ENCODE measurements at places on chromosomes 1 and 21.

DNA sequence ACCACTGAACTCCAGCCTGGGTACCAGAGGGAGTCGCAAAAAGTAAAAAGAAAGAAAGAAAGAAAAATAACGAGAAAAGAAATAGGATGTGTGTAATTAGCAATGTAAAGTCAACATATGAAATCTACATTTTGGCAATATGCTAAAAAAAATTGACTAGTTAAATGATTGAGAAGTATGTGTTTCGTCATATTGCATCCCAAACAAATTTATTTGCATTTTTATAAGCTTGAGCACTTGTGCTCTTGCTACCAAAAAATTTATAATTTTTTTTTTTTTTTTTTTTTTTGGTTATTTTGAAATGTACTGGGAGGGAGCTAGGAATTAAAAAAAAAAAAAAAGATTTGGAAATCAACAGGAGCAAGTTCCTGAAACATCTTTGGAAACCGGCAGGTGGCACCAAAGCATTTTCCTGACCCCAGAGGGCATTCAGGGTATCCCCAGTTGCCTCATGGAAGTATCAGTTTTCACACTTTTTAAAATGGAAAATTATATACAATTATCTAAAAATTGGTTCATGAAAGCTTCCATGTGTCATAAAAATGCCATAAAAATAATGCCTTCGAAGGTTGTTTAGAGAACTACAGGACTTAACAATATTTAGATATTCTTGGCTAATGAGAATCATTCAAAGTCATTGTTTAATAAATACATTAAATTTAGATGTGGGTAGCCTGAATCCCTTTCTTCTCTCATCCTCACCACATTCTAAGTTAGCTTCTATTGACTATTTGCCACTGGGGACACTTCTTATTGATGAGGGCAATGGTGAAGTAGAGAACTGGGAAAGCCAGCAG is 4.8 kb upstream of the HEATR1 start:
- DNase-seq = no peak

DNA sequence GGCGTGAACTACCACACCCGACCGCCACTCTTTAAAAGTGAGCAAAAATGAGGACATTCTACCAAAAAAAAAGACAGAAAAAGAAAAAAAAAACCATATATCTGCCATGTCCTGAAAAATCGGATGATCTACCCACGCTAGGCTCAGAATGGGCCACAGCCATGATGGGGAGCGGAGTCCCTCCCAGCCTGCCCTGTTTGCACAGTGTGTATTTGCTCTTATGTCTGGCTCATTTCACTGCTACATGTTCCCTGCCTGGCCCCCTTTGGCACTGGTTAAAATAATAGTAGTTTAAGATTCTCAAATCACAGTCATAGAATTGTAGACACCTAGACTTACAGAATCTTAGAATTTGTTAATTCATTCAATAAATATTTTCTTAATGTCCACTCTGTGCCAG is 121.9 kb downstream of the PTPRU start:
- no peak for DNase-seq

GRCh38 chr1:157782931-157783330 is 6.0 kb upstream of the FCRL2 start:
- no peak for DNase-seq

- DNase-seq = no peak
These were observed 2.0 kb downstream of the INPP5B start for GRCh38 chr1:37944816-37945215.

DNA sequence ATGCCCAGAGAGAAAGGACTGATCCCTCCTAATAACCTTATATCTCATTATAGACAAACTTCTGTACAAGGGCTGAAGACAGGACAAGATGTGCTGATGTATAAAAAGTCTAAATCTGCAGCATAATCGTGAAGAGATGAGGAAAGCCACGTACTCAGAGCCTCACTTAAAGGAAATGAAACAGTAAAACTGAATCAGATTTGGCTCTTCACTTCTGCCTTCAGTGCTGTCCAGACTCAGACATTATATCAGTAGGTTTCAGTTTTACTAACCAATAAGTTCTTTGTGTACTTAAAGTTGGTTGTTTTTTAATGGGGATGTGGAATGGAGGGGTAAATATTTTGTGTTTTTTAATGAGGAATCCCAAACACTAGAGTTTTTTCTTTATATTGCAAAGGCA is 45.3 kb upstream of the RGS1 start:
- no peak for DNase-seq

DNA sequence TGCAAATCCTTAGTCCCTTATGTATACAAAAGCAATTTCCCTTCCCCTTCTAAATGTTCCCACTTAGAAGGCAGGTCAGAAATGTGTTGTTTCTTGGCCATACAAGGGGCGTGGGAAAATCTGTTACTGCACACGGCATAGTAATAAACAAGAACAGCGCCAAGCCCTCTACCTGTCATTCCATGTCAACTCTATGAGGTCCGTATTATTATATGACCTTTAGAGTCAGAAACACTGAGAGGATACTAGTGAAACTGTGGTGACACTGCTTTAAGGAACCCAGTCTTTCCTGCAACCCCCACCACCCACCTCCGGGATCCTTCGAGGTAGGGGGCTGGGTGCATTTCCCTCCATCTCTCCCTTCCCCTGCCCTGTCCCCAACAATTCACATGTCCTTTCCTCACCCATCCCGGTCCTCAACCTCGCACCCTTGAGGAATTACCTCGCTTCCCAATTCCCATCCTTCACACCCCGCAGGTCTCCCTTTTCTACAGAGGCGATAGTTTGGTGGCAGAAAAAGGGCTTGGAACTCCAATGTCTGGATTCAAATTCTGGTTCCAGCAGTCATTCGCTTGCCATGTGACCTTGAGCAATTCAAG is 647 bp downstream of the SDHB start:
- DNase-seq = no peak

GRCh38 chr1:119160409-119160808 is 20.0 kb upstream of the WARS2 start:
- DNase-seq = no peak

- DNase-seq = no peak
These were observed 19.1 kb downstream of the FMO1 start for GRCh38 chr1:171267391-171267790.

DNA sequence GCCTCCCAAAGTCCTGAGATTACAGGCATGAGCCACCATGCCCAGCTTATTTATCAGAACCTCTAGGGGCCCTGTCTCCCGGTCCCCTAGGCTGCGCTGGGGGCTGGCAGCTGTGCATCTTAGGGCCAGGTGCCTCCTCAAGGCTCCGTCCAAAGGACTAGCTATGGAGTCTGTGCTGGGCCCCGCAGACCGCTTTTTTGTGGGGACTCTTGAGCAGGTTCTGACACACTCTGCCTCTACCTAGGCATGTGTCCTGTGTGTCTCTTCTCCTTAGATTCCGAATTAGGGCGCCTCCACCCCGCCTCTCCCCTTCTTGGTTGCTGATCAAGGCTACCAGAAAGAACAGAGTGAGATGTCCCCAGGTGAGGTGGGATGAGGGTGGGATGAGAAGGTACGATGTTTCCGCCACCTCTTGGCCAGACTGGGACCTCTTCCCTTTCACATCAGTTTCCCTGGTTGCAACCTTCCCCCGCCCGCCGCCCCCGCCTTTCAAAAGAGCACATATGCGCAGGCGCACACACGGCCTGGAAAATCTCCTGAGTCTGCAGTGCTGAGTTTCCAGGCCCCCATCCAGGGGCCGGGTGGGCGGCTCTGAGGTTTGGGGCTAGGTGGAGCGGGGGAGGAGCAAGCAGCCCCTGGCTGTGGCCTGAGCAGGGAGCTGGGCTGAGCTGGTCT is 5.0 kb upstream of the PTPN7 start:
- DNase-seq = no peak

- no peak for DNase-seq
These were observed 29.1 kb upstream of the PLA2G4A start for GRCh38 chr1:186799689-186800054.

DNA sequence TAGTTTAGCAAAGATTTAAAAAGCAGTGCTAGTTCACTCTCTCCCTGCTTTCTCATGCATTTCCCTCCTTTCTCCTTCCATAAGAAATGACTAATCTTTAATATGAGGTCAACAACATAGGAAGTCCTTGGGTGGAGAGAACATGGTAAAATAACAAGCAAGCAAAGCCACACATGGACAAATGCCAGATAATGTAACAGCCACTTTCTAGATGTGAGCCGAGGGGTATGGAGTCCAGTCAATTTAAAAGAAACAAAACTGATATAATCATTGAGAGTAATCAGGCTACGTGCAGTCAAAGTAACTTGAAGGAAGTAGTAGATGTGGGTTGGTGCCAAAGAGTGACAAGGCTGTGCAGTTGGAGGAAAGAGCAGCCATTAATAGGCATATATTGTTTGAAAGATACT is 69.6 kb downstream of the DUSP10 start:
- no peak for DNase-seq

DNA sequence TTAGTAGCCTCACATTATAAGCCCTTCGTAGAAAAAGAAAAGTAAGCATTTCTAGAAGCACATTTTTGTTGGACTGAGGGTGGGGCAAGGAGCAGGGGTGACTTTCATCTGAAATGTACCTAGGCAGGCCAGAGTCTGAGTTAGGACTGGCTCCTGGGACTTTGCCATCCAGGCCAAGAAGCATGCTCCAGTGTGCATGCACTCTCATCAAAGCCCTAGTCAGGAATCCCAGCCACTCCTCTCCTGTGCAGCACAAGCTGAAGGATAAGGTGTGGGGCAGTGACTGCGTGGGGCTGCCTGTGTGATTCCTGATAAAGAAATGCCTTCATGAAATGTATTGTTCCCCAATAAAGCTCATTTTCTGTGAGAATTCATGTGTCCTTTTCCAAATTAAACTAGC is 88.2 kb downstream of the GFI1 start:
- no peak for DNase-seq

DNA sequence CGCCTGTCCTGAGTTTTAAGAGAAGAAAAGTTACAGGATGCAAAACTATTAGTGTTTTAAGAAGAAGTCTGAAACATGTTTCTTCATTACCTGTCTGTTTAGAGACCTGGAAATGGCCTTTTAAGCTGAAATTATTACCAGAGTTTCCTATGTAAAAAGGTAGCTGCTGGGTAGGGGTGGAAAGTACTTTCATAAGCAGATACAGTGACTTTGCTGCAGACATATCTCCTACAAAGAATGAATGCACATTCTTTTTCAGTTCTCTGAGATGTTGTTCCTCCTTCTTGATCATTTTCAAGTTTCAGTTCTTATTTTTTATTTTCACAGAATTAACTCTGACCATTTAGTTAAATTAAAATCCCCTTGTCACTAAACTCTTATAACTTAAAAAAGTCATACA is 1329.6 kb downstream of the KCNT2 start:
- no peak for DNase-seq

- DNase-seq = no peak
These were observed 139.9 kb upstream of the ZNF644 start for GRCh38 chr1:91161749-91162148.

Measured in mesothelial cell of epicardium (in vitro differentiated cells).